ENCODE measurements at places on chromosomes 4 and X.

DNA sequence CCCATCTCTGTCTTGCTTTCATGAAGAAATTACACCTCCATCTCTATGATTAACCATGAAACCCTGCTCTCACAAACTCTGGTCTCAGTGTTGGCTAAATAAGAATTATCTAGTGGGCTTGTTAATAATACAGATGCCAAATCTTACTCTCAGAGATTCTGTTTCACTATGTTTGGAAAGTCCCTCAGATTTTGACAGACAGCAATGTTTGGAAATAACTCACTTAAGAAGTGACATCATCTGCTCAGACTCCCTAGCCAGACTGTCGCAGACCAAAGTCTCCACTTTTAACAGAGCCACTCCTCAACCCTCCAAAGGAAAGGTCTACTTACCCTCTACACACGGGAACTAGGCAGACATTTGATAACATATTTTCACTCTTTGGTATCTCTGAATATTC lies 328.5 kb upstream of the FGF16 start:
- no peak for DNase-seq

DNA sequence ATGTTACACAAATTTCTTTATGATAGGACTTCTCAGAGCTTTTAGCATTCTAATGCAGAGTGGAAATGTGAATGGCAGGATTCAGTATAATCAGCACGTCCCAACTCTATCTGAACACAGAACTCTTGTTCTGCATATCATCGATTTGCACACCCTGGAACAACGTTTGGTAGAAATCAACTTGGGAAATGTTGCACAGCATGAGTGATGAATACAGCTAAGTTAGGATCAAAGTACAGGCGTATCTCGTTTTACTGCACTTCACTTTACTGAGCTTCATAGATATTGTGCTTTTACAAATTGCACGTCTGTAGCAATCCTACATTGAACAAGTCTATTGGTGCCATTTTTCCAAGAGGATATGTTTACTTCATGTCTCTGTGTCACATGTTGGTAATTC lies 70.8 kb downstream of the SMARCA1 start:
- no peak for DNase-seq

DNA sequence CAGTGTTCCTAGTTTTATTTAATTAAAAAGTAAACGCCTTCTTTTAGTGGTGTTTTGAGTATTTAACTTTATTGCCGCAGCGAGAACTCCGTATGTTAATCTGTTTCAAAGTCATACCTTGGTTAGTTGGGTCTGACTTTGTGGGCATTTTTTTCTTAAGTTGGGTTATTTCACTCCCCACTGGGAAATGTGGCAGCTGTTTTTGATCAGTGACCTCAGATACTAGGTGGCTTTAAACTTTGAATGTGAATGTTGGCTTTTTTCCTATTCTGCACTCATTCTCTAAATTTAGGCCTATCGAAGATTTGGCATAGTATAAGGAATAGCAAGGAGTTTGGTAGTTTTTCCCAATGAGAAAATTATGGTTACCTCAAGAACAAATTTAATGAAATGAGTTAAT lies 85.9 kb downstream of the FIP1L1 start:
- DNase-seq = no peak

GRCh38 chr4:113952452-113953029 lies 26.9 kb downstream of the ARSJ start:
- peak; percentile 58 for DNase-seq

GRCh38 chrX:23992431-23992830 lies 34.6 kb downstream of the KLHL15 start:
- no peak for DNase-seq

DNA sequence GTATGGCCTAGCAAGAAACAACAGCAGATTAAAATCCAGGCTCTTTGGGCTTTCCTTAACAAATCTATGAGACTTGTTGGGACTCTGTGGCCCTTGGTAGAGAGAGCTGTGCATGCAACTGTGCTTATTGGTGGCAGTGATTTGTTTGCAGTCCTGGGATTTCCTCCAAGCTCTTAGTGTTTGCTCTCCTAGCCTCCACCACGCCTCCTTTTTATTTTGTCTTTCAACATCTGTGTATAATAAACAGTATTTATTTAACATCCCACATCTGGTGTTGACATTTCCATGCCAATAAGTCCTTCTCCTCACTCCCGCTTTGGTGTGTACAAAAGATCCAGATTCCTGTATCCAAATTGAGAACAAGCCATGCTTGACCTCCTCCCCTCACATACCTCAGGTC lies 3.1 kb downstream of the TNMD start:
- DNase-seq = no peak

- no peak for DNase-seq
Observed at GRCh38 chrX:7852166-7852565, 9.2 kb downstream of the VCX start.

GRCh38 chrX:98717970-98718369 lies 1692.1 kb downstream of the PCDH19 start:
- DNase-seq = no peak

DNA sequence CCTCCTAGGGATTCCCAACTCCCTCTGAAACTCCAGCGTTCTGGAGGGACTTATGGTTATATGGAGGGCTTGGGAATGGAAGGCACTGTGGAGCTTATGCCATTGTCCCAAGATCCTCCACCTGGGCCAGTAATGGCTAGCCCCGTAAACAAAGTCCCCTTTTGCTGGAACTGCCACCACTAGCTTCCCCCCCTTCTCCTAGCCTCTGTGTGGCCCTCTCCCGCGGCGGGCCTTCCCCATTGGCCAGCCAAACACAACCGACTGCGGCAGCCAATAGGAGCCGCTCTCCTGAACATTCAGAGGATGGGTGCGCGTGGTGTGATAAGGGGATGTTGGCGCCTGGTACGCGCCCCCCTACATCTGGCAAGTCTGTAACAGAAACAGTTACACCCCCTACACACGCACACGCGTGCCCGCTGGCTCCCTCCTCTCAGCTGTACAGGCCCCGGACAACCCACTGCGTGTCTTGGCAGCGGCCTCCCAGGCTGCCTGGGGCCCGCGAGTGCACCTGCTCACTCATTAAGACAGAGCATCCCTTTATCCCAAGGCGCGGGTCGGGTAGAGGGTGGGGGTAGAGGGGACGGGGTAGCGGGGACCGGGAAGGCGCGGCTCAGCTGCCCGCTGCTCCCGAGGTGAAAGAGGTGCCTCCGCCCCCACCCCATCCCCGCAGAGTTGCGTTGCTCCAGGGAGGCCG lies 863 bp upstream of the RAB33A start:
- DNase-seq = peak; percentile 1

GRCh38 chr4:119587796-119588195 lies 40.8 kb downstream of the PDE5A start:
- DNase-seq = no peak

GRCh38 chrX:85203461-85203970 lies 40.1 kb downstream of the SATL1 start:
- DNase-seq = no peak

- DNase-seq = no peak
Observed at GRCh38 chrX:23134136-23134535, 134.4 kb downstream of the DDX53 start.

DNA sequence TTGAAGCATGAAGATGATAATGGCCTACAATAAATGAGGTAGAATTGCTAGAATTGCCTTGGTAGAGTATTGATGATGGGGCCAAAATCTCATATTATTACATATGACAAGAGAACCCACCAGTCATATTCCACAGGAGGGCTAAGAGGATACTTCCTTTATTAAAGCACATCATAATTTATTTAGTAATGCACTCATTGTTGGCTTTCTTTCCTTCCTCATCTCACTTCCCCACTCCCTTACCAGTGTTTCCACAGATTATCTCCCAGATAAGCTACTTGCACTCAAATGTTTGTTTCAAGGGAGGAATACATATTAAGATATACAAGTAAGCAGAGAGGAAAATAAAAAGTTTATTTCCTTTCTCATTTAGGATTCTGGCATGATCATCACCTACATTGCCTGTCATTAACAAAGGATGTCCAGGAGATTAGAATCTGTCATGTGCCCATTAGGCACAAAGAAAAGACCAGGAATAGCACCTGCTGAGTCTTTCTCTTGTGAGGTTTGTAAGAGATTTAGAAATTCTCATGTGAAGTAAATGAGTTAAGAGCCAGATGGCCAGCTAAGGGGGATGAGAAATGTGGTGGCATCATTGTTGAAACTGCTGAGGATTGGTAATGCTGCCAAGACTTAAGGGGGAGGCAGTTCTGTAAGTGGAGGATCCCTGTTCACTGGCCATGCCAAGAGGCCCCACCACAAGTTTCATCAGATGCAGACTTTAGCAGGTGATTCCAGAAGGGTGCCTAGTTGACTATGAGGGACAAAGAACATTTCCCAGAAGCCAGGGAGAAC lies 52.4 kb upstream of the PRDM8 start:
- no peak for DNase-seq

DNA sequence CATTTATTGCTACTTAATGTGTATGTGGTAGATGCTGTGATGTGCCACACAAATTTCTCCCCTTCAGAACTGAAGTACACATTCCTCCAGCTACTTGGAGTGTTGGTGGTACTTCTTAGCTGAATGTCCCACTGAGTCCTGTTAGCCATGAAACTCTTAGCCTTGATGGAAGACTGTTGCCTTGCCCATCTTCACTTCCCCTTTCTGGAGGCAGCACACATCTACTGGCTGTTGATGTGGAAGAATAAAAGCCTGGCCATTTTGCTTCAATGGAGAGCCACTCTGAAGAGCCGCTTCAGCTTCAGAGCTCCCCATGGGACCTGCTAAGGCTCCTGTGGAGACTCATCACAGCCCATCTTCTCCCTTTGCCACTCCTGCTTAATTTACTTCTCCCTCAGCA lies 157.7 kb upstream of the PITX2 start:
- DNase-seq = no peak

GRCh38 chr4:125641611-125642010 lies 326.9 kb downstream of the FAT4 start:
- no peak for DNase-seq

- DNase-seq = no peak
Observed at GRCh38 chr4:87241336-87241735, 20.9 kb upstream of the KLHL8 start.

GRCh38 chrX:71198066-71198465 lies 25.0 kb upstream of the GJB1 start:
- no peak for DNase-seq

DNA sequence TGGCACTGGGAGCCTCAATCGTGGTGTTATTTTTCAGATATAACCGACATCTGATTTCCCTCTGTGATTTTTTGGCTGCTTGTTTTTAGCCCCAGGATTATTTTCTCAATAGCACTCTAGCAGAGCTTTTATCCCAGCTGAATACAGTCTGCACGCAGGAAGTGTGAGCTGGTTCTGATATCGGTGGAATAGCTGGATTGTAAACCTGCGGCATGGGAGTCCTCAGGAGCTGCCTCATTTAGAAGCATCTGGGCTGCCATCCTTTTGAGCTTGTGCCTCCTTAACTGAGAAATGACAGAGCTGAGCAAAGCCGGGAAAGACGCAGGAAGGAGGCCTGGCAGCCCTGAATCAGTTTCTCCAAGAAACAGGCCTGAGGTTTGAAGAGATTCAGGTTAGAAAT lies 28.4 kb upstream of the GRPEL1 start:
- no peak for DNase-seq

GRCh38 chrX:72027914-72028307 lies 103.8 kb downstream of the RTL5 start:
- no peak for DNase-seq

GRCh38 chrX:53028678-53029077 lies 19.9 kb upstream of the GPR173 start:
- no peak for DNase-seq

GRCh38 chr4:41644288-41644914 lies 104.1 kb downstream of the PHOX2B start:
- peak; percentile 55 for DNase-seq

- DNase-seq = no peak
Observed at GRCh38 chrX:70352496-70352895, 62.6 kb downstream of the KIF4A start.

- DNase-seq = no peak
Observed at GRCh38 chrX:72255445-72255844, 16.6 kb upstream of the ERCC6L start.

DNA sequence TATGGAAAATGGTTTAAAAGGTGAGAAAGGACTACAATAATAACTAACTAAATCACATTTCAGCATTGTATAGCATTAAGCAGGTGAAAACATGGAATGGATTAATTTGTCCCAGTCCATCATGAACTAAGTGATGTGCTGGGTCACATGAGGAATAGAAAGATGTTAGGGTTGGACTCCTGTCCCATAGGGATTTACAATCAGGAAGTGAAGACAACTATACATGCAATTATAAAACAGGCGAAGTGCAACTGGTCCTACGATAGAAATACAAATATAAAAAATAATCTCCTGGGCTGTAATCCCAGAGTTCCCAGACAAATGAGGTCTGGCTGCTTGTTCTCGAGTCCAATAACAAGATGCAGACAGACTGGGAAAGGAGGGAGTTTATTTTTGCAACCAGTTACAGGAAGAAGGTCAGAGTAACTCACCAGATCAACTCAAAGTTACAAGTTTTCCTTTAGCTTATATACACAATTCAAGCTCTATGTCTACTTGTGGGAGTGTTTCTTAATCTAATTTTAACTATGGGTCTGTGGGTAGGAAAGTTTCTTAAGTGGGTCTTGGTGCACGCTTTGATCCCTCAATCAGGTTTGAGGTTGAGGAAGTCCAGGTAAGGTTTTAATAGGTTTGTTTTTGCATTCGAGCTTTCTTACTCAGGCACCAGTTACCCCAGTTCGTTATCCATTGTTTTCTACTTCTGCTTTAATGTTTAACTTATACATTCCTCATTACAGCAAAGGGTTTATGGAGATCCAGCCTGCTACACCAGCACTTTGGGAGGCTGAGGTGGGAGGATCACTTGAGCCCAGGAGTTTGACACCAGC lies 50.1 kb downstream of the IGFBP7 start:
- no peak for DNase-seq

DNA sequence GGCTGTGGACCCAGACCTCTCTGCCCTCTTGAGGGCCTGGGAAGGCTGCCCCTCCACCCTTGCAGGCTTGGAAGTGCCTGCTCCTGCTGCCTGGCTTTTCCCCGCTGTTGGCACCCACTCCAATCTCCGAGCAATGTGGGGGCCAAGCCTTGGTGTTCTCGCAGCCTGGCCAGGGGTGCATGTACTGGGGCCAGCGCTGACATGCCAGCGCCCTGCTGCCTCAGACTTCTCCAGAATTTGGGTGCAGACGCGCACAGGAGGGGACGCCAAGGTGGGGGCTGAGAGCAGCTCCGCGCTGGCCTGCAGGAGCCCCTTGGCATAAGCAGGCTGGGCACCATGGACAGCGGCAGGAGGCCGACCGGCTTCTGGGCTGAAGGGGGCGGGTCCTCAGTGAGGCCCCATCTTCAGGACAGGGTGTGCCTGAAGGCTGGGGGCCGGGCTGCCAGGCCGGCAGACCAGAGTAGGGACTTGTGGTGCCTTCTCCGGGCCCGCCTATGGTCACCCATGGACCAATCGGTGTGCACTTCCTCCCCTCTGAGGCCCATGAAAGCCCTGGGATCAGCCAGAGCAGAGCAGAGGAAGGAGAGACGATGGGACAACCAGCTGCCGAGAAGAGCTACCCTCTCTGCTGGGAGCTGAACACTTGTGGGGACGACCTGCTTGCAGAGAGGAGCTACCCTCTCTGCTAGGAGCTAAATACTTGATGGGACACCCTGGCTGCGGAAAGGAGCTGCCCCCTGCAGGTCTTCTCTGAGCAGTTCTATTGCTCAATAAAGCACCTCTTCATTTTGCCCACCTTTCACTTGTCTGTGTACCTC lies 118.3 kb downstream of the DNAAF6 start:
- DNase-seq = peak; percentile 52
